ENCODE measurements at places on chromosomes 11 and 22. TPM values are rescaled to one million over a fixed set of nuclear protein-coding genes. Genes with fewer than 3 reads are reported as not detected.

The MRGPRF gene
- polyA plus RNA-seq: 151 TPM

The SHANK2 gene
- polyA plus RNA-seq: 3.0 TPM

The KRTAP5-1 gene
- polyA plus RNA-seq: not detected

The CEP126 gene
- 3.2 TPM for polyA plus RNA-seq

The ZNF280A gene
- not detected for polyA plus RNA-seq

Measured in urinary bladder (tissue), 4 donors.